ENCODE measurements at places on chromosomes 7 and 10.

GRCh38 chr10:110160081-110160480 lies 47.3 kb upstream of the MXI1 start:
- no peak for DNase-seq

DNA sequence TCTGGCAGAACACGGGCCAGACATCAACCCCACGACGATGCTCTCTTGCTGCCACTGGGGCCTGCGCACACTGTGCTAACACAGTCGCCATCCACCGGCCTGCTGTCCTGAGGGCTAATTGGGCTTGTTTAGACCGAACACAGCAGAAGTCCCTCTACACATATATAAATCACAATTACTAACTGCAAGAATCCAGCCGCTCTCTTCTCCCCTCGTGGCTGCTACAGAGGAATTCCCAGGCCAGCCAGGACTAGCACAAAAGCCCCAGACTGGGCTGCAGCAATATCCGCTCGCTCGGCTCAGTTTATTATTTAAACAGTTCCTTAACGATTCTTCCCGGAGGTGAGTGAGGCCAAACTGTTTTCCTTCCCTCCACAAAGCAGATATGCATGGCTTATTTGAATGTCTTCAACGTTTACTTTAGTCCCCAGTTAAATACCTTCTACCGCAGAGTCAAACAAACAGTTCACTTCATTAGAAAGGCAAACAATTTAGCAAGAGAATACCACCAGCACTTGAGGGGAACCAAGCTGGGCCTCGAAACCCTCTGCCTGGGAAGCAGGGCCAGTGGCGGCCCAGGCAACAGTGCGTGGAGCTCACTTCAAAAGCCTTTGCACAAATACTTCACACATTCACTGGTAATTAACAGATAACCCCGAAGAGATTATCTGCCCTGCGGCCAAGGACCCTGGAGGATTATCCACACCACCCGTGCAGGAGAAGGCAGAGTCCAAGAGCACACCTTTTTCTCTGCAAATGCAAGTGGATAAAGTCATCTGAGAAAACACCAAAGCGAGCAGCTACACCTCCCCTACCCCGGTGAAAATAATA lies 145.3 kb downstream of the GLI3 start:
- DNase-seq: no peak

GRCh38 chr10:71143170-71143569 lies 69.2 kb upstream of the UNC5B start:
- no peak for DNase-seq

DNA sequence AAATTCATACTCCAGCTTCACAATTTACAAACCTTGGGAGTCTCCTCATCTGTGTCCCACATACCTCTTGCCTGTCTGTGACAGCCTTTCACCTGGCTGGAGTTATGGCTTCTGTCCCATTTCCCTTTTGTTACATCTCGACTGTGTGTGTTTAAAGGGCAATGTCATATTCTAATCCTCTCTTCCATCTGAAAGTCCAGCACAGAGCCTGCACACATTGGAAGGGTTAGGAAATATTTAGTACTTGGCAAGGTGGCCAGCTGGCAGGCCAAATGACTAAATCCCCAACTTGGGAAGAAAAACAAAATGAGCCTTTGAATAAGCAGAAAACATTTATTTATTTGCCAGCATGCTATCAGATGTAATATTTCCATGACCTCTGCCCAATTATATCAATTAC lies 120.1 kb upstream of the STK17A start:
- no peak for DNase-seq

DNA sequence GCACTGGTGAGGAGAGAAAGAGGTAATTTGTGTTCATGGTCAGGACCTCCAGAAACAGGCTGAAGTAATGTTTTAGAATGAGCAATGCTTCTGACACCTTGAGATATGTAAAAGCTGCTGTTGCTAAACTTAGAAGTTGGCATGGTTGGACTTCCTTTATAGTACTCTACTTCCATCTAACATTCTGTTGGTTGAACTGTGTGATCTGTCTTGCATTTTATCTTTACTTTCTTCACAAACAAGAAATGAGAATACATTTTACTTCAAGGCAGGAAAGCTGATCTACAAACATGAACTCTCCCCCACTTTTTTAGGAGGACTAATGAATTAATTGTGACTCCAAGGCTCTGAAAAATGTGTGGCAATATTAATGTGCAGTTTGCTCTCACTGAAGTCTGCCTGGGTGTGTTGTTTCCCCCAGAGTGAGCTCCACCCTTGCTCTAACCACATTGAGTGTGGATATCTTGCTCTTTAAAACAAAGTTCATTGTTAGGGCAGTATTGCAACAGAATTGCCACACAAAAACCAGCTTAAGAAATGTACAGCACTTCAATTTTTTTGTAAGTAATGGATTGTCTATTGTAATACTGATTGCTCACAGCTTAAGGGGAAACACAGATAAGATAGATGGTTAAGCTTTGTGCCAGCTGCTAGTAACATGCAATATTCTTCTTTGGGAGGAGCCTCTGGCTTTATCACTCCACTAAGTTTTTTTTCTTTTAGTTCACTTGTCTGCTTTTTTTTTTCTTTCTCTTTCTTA lies 69.0 kb downstream of the ADD3 start:
- no peak for DNase-seq

DNA sequence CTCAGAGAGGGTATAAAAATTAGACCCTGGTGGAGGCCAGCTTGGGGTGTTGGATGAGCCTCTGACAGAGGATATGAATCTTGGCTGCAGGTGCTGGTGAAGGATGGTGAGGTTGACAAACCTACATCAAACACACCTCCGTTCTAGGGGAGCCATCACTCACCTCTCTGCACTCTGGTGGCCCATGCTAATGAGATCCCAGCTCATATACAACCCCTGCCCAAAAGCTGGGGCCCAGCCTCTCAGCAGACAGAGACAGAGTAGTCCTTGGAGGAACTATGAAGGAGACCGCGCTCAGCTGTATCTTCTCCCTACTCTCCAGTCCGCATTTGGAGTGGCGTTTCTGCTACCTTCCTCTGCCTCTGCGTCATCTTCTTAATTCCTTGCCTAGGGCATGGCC lies 83.1 kb upstream of the SORCS3 start:
- DNase-seq: no peak

DNA sequence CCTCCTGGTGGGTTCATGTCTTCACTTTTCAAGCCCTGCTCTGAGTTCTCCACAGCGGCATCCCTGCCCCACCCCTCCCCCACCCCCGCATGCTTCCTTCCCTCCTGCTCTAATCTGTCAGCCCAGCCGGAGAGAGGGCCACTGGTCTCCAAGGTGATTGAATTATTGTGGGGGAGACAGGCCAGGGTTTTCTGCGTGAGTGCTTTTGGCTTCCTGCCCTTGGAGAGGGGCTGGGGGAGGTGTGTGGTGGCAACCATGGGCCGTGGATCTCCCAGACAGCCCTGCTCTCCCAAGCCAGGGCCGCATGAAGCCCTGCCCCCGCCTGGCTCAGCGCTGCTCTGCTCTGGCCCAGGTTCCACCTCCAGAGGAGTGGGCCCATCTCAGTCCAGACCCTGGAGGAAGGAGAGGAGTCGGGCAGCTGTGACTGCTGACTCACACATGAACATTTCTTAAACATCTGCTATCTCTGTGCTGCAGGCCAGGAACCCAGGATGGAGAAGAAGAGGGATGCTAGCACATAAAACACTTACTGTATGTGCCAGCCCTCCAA lies 109.9 kb downstream of the ZMIZ1 start:
- no peak for DNase-seq

- DNase-seq: no peak
Observed at GRCh38 chr7:155969192-155969929, 157.1 kb upstream of the SHH start.

DNA sequence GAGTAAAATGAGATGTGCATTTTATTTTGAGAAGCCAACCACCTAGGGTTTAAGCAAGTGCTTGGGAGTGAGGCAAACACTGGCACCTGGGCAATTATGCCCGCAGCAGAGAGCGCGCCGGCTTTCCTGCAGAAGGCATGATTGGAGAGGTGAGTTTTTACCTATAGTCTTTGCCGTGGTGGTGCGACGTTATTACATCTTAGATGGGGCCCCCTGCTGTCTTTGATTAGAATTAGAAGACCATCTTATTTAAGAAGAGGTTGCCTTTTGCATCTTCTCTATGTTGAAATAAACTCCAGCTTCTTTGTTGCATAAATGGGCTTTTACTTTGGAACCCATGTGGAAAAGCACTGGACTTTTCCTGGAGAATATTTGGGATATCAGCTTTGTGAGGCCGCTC lies 409.5 kb downstream of the GLRX3 start:
- DNase-seq: no peak

GRCh38 chr7:110522761-110523200 lies 568.1 kb upstream of the LRRN3 start:
- DNase-seq: no peak

DNA sequence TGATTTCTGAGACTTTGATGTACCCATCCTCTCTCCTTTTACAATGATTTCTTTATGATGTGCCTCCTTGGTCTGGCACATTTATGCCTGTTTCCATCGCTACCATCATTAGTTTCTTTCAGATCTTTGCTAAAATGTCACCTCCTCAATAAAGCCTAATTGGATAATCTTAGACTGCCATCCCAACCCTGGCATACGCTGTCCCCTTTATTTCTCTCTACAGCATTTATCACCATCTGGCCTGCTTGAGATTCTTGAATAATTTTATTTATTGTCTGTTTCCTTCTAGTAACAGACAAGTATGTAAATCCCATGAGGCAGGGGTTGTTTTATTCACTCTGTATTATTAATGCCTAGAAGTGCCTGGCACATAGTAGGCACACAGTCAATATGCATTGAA lies 6.7 kb upstream of the DNTT start:
- no peak for DNase-seq

- DNase-seq: no peak
Observed at GRCh38 chr7:107345898-107346297, 124.0 kb upstream of the GPR22 start.

- DNase-seq: no peak
Observed at GRCh38 chr10:29191674-29192073, 97.2 kb upstream of the LYZL1 start.

- DNase-seq: peak; percentile 66
Observed at GRCh38 chr7:55534262-55534915, 37.9 kb downstream of the VOPP1 start.

DNA sequence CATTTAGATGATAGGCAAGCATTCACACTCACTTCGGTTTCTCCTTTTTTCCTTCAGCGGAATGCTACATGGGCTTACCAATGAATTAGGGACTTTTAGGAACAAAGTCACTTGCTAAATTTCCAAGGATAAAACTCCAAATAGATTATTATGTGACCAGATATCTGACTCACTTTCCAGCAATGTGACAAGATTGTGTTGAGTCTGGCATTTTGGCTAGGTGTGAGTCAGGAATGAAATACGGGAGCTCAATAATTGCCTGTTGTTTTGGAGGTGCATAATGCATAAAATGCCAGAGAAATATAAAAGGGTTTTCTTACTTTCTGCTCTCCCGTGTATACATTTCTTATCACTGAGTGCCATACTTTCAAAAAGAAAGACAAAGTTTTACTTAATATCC lies 721.1 kb downstream of the KCNMA1 start:
- DNase-seq: no peak

DNA sequence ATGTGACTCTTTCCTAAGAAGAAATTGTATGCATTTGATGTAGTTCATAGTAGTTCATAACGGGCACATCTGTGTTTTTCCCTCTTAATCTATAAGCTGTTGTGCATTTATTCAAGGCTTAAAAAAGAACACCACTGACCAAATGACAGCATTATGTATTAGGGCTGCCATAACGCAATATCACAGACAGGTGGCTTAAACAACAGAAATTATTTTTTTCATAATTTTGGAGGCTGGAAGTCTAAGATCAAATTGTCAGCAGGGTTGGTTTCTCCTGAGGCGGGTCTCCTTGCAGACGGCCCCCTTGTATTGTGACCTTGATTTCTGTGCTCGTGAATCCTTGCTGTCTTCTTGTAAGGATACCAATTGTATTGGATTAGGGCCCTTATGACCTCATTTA lies 627 bp upstream of the SSMEM1 start:
- no peak for DNase-seq

DNA sequence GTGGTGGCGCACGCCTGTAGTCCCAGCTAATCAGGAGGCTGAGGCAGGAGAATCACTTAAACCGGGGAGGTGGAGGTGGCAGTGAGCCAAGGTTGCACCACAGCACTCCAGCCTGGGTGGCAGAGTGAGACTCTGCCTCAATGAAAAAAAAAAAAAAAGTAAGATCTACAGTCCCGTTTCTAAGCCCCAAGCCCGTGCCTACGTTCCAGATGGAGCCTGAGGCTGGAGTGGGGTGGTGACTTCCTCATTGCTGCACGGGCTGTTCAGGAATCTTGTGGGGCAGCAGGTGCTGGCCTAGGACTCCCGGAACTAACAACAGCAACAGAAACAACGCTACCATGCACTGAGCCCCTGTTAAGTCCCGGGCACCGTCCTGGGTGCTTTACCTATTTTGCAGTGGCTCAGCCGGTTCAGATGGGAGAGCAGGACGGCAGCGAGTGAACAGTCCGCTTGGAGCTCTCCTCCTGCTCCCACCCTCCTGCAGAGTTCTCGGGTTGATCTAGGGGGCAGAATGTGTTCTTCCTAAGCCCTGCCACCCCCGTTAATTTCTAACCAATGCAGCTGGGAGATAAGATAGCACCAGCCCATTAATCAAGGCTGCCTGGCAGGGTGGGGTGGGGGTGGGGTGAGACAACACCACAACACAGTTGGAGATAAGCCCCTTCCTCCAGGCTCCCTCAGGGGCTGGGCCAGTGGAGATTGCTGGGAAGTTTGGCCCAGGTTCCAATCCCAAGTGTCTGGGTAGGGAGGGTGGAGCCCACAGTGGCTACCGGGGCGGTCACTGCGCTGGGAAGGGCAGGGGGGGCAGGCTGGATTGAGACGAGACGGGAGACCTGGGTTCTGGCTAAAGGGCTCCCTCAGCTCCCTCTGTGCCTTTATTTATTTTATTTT lies 17.0 kb upstream of the SFRP5 start:
- DNase-seq: no peak

DNA sequence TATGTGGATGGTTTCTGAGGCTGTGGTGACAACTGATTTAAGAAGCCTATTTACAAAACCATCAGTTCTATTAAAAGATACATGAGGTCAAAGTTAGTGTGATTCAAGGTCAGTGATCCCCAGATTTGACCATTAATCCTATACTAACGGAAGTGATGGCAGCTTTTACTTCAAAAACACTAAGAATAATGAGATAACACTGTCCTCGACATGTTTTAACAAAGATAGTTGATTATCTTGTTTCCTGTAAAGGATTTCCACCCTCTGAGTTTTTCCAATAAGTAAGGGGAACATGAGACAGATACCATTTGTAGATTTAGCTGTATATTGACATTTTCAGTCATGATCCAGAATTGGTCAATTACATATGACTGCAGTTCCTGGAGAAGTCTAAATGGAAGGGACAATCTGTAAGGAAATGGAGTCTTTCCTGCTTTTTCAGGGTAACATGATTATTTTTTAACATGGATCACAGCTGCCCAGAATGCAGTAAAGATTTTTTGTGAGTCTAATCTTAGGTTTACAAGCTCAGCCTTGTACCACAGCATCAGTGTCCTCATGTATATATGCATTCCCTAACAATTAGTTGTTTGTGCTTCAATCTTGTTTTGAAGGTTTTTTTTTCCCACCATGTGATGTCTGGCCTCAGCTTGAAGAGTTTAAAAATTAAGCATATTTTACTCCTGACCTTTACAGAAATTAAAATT lies 188.0 kb downstream of the PPP1R9A start:
- no peak for DNase-seq

- no peak for DNase-seq
Observed at GRCh38 chr7:146054909-146055308, 61.7 kb upstream of the CNTNAP2 start.

GRCh38 chr10:54198051-54198450 lies 603.0 kb downstream of the PCDH15 start:
- no peak for DNase-seq

Data from activated CD4-positive, alpha-beta T cell treated with anti-CD3 and anti-CD28 coated beads for 24 hours (primary cell).